HCEC 1CT (cell line): ENCODE measurements at places on chromosomes 13 and 19.

DNA sequence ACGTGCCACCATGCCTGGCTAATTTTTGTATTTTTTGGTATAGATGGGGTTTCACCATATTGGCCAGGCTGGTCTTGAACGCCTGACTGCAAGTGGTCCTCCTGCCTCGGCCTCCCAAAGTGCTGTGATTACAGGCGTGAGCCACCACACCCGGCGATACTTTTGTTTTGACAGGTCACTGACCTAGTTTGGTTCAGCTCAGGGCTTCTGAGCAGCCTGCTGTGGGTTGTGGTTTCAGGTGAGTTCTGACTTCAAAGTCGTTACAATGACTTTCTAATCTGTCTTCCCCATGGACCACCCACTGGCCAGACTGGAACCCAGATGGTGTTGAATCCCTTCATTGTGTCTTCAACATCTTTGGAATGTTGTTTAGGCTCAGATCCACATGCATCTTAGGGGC, 73.8 kb downstream of the TRPM4 start:
- no peak for DNase-seq

- DNase-seq: no peak
Measured at GRCh38 chr19:29107831-29108230, 105.1 kb downstream of the UQCRFS1 start.

DNA sequence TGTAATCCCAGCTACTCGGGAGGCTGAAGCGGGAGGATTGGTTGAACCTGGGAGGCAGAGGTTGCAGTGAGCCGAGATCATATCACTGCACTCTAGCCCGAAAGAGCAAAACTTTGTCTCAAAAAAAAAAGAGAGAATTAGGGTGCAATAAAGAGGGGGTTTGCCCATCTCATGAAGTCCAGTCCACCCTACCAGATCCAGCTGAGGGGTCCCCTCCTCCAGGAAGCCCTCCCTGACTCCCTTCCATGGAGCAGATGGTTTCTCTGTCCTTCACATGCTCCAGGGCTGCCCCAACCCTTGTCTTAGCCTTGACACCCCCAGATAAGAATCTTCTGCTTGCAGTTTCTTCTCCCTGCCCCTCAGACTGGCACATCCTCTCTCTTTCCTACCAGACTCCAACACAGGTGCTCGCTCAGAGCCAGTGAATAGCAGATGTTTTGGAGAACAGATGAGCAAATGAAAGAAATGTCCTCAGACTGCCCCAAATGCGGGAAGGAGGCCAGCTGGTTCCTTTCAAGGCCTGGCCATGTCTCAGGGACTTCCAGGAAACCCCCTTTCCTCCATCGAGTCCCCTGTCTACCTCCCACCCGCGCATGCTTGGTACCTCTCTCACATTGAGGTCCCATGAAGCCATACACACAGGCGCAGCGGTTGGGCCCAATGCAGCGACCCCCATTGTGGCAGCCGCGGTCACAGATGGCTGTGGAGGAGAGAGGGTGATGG, 5.0 kb downstream of the FBN3 start:
- DNase-seq: no peak

- peak; percentile 14 for DNase-seq
Measured at GRCh38 chr13:74200081-74200480, 65.9 kb upstream of the KLF12 start.

GRCh38 chr13:78341032-78341431, 262.3 kb downstream of the POU4F1 start:
- no peak for DNase-seq

DNA sequence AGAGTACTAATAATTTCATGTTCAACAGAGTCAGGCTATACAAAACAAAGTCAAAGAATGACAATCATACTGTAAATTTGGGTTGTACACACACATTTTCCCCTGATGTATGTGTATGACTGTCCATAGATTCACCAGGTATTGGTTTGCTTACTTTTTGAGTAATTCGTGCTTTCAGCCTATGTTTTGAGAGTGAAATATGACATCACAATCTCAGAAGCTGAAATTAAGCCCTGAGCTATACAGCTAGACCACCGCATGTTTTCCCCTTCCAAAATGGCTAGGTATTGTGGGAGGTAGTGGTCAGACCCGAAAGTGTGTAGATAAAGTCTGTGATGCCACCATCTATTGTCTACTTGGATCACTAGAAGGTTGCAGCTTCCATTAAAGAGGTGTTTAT, 102.8 kb downstream of the KATNAL1 start:
- DNase-seq: no peak

DNA sequence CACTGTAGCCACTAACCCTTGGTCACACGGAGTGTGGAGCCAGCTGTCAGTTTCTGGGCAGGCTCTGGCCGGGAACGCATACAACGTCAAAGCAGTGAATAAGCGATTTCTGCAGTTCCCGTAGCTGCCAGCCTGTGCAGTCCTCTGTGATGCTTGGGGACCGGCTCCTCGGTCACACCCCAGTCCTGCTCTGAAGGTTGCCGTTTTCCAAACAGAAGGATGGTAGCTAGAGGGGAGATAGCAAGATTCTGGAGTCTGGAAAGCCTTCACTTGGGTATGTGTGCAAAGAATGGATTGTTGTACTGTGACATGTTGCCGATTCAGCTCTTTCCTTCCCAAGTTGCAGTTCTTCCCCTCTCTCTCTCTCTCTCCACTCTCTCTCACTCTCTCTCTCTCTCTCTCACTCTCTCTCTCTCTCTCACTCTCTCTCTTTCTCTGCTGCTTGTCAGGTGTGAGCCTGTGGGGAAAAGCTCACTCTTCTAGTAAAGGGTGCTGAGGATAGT, 38.7 kb upstream of the C1QTNF9 start:
- peak; percentile 45 for DNase-seq

GRCh38 chr13:38340624-38341023, 9.0 kb upstream of the UFM1 start:
- no peak for DNase-seq

DNA sequence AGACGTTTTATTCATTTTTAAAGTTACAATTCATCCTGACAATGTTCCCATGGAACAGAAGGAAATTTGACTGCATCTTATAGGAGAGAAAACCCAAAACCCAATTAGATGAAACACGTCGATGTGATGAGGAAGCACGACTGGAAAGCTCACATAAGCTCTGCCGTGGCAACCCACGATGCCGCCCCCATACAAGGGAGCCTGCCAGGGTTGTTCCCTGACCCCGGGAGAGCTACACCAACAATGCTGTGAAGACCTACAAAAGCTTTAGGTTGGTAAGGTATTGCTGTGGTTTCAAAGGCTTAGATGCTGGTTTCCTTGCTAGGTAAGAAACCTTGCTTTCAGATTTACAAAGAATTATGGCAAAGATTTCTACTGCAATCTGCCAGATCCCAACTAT, 393.1 kb downstream of the KLF12 start:
- no peak for DNase-seq

DNA sequence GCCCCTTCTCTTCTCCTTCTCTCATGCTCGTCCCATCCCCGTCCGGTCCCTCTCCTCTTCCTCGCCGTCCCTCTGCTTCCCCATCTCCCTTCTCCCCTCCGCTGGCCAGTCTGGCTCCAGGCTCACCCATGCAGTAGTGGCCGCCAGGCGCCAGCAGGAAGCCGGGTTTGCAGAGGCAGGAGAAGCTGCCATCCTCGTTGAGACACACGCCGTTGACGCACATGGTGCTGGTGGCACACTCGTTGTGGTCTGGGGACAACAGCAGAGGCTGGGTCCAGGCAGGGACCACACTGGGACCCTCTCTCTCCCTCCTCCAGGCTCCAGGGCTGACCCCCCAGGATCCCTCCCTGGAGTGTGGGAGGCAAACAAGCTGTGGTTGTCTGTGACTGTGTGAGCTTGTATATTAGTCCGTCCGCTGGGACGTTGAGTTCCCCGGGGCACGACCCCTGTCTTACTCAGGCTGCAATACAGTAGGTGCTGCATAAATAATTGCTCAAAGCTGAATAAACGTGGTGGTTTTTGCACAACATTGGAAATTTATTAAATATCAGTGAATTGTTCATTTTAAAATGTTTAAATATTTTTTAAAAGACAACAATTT, 16.4 kb downstream of the FBN3 start:
- DNase-seq: no peak

DNA sequence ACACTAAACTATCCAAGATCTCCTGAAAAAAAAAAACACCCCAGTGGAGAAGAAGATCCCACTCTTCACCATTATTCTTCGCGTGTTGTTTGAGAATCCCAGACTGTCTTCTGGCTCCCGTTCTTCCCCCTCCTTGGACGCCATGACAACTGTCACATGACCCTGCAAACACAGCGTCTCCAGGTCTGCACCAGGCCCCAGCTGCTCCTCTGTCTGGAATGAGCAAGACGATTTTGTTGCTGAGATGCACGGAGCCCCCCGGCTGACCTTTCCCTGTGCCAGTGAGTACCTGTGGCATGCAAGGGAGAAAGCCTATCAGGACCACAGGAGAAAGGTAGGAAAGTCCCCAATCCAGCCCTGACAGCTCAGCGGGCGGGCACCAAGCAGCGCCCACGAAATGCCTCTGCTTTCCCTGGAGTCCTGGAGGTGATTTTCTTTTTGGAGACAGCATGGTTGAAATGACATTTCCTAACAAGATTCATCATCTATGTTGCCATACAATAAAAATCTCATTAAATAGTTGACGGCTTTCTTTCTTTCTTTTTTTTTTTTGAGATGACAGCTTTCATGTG, at the start of gene CFAP97D2:
Gene CFAP97D2, plus strand, starts transcription at position 171 of the 572 bp plus-strand sequence. Its CDS starts 74 bp downstream, at position 245.
- DNase-seq: no peak

GRCh38 chr19:35436477-35437405, 11.3 kb upstream of the FFAR2 start:
- peak; percentile 12 for DNase-seq

DNA sequence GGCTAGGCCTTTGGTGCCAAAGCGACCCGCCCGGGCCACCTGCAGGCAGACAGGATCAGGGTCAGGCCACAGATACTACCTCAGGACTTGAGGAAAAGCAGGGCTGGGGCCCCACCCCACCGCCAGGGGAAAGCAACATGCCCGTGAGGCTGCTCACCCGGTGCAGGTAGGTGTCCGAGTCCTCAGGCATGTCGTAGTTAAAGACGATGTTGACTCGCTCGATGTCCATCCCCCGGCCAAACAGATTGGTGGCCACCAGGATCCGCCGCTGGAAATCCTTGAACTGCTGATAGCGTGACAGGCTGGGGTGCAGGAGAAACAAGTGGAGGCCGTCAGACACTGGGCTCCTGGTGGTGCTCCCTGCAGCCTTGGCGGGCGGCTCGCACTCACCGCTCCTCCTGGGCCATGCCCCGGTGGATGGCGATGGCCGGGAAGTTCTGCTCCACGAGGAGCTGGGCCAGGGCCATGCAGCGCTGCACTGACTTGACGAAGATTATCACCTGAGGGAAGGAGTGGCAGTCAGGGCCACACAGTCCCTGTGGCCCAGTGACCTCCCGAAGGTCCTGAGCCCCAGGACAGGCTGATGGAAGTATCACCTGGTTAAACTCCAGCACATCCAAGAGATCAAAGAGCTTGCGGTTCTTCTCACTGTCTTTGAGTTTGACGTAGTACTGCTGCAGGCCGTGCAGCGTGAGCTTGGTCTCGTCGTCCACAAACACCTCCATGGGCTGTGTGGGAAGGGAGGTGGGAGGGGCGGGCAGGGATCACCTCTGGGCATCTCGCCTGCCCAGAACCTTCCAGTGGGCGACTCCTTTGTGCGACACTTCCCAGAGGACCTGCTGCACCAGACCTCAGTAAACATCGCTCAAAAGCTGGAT, 9.8 kb downstream of the DDX39A start:
- DNase-seq: no peak

DNA sequence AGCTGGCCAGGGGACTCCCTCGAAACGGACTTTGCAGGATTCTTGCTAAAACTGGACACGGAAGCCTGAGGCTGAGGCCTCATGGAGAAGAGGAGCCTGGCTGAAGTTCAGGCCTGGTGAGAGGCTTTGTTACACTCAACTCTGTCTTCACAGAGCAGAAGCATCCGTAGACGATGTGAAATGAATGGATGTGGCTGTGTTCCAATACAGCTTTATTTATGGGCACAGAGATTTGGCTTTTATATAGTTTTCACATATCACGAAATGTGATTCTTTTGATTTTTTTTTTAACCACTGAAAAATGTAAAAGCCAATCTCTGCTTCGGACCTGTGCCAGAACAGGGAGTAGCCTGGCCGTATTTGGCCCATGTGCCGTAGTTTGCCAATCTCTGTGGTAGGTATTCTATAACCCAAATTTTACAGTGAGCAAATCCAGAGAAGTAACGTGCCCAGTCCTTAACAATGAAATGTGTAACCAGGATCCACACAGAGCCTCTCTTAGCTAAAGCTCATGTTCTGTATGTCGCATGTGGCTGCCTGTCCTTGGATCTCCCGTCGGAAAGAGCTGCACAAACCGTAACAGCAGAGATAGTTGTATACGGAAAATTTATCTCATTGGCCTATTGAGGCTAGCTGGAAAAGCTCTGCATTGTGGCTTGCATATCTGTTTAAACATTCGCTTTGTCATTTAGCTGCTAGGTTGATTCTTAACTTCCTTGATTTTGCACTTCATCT, 171.6 kb upstream of the RNF113B start:
- DNase-seq: no peak

DNA sequence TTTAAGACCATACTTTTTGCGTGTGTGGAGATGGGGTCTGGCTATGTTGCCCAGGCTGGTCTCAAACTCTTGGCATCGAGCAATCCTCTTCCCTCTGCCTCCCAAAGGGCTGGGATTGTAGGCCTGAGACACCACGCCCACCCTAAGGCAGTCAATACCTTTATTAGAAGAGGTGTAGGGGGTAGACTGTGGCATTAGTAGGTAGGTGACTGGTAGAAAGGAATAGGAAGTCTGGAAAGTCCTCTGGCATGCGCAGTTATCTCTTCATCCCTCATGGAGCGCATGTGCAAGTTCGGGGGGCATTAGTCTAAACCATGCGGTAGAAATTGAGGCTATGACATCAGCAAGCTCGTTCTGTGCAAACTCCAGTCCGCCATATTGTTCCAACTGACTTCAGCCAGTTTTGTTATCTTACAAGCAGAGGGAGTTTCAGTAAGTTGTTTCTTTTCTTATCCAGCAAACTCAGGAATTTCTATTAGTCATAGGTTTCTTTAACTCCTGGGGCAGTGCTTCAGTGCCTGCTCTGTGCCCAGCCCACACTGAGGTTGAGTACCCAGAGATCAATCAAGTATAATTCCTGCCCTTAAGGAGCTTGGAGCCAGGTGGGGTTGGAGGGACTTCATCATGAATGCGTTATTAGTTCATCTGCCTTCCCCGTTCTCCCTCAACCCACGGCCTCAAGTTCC, 7.3 kb upstream of the RANBP3 start:
- no peak for DNase-seq

DNA sequence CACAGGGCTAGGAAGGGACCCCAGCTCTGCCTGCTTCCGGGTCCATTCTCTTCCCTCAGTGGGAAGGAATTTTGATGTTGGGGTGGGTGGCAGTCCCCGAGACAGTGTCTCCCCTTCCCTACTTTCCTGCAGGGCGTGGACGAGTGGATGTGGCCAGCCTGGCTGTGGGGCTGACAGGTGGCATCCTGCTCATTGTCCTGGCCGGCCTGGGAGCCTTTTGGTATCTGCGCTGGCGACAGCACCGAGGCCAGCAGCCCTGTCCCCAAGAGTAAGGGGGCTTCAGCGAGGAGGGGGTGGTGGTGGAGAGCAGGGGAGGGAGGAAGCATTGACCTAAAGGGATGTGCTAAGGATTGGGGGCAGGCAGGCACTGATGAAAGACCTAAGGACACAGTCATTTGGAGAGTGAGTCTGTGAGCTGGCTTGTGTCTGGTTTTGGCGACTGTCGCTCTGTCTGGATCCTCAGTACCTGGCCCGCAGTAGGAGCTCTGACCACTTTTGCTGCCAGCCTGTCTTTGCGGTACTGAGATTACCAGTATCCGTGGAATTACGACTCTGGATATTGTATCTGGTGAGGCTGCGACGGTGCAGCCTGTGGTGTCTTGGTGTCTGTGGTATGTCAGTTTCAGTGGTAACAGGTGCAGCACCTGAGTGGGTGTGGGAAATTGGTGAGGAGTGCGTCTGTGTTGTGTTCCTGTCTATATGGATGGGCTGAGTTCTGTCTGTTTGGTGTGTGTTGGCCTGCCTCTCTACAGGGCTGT, 2.4 kb upstream of the PRR12 start:
- DNase-seq: no peak
